Stomach (tissue), 19 donors: ENCODE measurements at places on chromosomes 3 and 15.

DNA sequence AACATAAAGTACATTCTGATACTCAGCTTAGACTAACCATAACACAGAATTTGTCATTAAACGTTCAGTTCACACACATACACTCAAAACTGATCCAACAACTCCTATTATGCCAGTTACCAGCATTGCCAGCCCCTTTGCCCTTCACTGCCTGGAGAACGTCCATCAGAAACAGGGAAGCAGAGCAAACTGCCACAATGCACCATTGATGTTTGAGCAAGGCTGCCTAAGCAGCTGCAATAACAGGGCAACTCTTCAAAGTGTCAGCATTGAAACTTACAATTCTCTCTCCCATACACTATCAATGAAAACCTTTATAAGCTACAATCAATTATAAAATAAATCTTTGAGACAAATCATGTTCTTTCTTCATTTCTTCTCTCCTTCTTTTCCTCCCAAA is 85.1 kb downstream of the ZBTB20 start:
- H3K27ac ChIP-seq, result no peak overlapping the region
- peaks cover 8% of the 10 kb centered on the region for H3K4me1 ChIP-seq
- H3K36me3 ChIP-seq, result no peaks in the 10 kb centered on the region
- no peaks in the 10 kb centered on the region for H3K27me3 ChIP-seq
- H3K4me3 ChIP-seq, result no peak overlapping the region
- peak; percentile 56 for DNase-seq

- peaks cover 35% of the 10 kb centered on the region for H3K27me3 ChIP-seq
- H3K4me1 ChIP-seq, result no peaks in the 10 kb centered on the region
- H3K4me3 ChIP-seq, result no peak overlapping the region
- DNase-seq, result no peak
Observed at GRCh38 chr15:74762791-74763150, 14.1 kb downstream of the CYP1A2 start.

DNA sequence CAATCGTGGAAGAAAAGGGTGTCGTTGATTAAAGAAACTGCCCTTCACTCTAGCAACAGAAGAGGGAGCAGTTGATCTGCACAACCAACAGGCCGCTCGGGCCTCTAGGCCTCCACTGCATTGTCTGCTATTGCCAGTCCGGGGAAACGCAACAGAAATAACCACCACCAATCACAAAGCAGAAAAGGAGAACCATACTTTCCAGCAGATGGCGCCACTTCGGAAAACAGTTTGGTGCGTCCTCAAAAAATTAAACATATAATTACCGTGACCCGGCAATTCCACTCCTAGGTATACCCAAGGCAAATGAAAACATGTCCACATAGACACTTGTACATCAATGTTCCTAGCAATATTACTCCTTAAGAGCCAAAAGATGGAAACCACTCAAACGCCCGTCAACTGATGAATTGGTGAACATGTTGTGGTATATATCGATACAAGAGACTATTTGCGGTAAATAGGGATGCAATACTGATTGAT is 154.1 kb downstream of the TJP1 start:
- no peaks in the 10 kb centered on the region for H3K27me3 ChIP-seq
- peaks cover 15% of the 10 kb centered on the region for H3K4me1 ChIP-seq
- no peak overlapping the region for H3K27ac ChIP-seq
- DNase-seq, result peak; percentile 90
- no peak overlapping the region for H3K4me3 ChIP-seq
- H3K36me3 ChIP-seq, result no peaks in the 10 kb centered on the region

- no peaks in the 10 kb centered on the region for H3K4me1 ChIP-seq
- no peak overlapping the region for H3K4me3 ChIP-seq
- no peak overlapping the region for H3K27ac ChIP-seq
- H3K36me3 ChIP-seq, result no peaks in the 10 kb centered on the region
Observed at GRCh38 chr3:175692256-175692655, 833.1 kb downstream of the NAALADL2 start.

GRCh38 chr15:98408231-98408630 is 240.1 kb upstream of the IGF1R start:
- DNase-seq, result no peak
- H3K4me3 ChIP-seq, result no peak overlapping the region
- H3K36me3 ChIP-seq, result no peaks in the 10 kb centered on the region
- H3K27me3 ChIP-seq, result peaks cover 6% of the 10 kb centered on the region
- H3K27ac ChIP-seq, result no peak overlapping the region
- no peaks in the 10 kb centered on the region for H3K4me1 ChIP-seq

GRCh38 chr15:34721802-34722438 is 32.9 kb downstream of the GJD2 start:
- no peak for DNase-seq
- no peaks in the 10 kb centered on the region for H3K27me3 ChIP-seq
- no peaks in the 10 kb centered on the region for H3K36me3 ChIP-seq
- H3K27ac ChIP-seq, result no peak overlapping the region
